ENCODE measurements at places on chromosomes 5 and 9.

DNA sequence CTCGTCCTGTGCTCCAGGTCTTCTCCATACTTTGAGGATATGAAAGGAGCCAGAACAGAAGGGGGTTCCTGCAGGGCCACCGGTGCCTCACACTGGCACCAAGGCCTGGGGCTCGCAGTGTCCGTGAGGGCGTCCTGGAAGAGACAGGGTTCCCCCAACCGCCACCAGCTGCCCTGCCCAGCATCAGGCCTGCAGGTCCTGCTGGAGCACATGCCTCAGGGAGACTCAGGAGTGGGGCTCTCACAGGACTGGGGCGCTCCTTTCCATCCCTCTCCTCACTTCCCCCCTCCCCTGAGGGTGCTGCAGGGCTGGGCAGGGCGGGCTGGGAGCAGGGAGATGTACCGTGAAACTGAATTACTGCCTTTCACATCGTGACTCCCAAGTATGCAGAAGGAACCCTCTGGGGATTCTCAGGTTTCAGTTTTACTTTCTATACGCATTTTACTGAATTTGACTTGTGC is 31.7 kb downstream of the CEP72 start:
- DNase-seq: no peak

DNA sequence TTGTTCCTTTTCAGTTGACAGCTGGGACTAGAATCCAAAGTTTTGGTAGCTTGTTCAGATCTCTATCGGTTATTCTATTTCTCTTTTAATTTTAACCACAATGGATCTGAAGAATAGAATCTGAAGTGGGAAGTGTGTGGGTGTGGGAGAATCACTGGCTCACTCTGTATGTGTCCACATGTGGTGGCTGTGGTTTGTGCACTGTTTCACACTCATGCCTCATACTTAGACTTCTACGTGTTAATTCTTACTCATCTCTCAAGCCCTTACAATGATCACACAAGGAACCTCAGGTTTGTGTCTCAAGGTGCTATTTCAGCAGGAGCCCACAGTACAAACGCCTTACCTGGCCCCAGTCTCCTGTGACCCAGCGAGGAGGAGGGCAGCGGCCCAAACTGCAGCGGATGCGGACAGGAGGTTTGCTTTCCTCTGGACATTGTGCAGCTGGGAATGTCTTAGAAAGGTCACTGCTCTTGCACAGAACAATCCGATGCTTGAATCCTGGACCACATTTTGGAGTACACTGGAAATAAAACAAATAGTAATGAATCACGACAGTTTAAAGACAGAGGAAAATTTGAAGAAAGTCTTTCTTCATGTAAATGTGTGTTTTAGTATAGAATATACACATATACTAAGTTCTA is 309.1 kb downstream of the ADAMTS6 start:
- DNase-seq: no peak

DNA sequence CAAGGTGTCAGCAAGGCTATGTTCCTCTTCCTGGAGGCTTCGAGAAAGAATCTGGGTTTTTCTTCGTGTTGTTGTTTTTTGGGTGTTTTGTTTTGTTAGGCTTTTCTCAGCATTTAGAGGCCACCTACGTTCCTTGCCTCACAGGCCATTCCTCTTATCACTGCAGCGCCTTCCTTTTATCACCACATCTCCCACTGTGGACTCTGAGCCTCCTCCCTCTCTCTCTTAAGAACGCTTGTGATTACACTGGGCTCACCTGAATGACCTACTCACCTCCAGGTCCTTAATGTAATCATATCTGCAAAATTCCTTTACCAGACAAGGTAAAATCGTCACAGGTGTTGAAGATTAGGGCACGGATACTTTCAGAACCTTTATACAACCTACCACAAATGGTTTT is 340.8 kb downstream of the DTWD2 start:
- no peak for DNase-seq

- DNase-seq: no peak
Observed at GRCh38 chr5:41776435-41776834, 93.8 kb downstream of the OXCT1 start.

All from NCI-H2227 treated with DMSO at 0.1 percent for 48 hours (cell line).